ENCODE measurements at places on chromosomes 7 and 10. TPM values are rescaled to one million over a fixed set of nuclear protein-coding genes. Genes with fewer than 3 reads are reported as not detected.

DNA sequence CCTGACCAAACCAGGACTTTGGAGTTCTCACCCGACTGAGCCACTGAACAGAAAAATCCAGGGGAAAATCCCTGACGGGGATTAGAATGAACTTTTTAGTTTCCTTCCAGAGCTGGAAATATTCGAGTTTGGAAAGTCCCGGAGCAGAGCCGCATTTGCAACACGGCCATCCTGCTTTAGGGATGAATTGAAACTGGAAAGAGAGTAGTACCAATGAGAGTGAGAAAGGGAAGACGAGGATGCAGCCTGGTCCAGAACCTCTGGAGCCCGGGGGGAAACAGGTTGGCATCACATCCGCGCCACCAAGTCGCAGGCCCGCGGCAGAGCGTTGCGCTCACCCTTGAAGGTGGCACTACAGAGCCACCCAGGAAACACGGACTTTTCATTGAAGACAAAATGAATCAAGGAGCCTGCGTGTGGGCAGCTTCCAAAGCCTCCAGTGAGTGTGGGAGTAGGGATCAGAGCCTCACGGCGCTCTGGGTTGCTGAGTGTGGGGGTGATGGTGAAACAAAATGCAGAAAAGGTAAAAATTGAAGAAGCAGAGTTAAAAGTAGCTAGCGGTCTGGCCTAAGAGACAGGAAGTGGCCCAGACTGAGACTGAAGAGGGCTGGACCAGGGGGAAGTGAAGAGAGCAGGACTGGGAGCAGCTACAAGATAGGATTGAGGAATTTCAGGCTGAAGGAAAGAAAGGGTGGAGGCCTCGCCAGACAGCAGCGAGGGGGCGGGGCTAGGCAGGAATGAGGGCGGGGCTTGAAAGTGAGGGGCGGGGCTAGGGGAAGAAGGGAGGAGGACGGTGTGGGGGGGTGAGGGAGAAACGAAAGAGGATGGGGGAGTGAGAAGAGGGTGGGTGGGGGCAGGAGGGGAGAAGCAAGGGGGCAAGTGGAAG lies 1.8 kb downstream of the SMURF1 start:
- DNase-seq, result peak; percentile 85

Gene AMZ1
- 0.32 TPM for total RNA-seq

DNA sequence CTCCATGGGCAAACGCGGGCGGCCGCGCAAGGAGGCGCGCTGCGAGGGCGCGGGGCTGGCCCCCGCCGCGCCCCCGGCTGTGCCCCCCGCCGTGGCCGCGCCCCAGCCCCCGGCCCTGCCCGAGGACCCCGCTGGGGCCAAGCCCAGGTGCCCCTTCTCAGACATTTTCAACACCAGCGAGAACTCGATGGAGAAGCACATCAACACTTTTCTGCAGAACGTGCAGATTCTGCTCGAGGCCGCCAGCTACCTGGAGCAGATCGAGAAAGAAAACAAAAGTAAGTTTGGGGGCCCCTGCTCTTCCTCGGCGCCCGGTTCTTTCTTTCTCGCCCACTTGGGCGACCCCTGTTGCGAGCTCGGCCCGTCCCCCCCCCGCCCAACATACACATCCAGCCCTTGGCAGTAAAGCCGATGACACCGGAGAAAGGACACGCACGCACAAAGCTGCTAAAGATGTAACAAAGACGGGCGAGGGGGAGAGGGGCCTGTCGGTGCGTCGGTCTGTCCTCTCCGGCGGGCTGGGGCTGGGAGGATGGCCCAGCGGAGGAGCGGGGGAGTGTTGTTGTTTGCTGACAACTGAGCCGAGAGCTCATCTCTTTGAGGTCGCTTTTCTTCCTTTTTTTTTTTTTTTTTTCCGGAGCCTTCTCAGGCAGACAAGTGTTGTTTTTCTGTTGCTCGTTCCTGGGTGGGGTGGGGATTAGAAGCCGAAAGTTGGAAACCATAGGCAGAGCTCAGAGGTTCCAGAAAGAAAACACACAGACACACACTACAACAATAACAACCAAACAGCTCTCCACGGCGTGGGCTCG lies 604 bp downstream of the MXI1 start:
- peak; percentile 83 for DNase-seq

GRCh38 chr10:30540276-30540675 lies 89.3 kb downstream of the LYZL2 start:
- no peak for DNase-seq

DNA sequence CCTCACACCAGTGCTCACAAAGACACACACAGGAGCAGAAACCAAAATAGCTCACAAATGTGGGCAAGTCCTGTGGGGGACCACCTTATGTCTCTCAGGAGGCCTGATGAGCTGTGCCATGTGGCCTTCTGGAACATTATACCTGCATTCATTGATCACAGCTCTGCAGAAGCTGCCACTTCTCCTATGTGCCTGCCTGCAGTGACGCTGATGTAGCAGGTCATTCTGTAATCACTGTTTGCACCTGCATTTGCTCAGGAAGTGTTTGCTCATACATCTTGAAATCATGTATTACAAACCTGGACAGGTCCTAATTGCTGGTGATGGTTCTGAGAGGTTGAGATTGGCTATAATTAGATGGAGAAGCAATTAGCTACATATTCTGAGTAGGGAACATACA lies 310.2 kb downstream of the AUTS2 start:
- DNase-seq, result no peak

Gene IL6
- 2.4 TPM for total RNA-seq

DNA sequence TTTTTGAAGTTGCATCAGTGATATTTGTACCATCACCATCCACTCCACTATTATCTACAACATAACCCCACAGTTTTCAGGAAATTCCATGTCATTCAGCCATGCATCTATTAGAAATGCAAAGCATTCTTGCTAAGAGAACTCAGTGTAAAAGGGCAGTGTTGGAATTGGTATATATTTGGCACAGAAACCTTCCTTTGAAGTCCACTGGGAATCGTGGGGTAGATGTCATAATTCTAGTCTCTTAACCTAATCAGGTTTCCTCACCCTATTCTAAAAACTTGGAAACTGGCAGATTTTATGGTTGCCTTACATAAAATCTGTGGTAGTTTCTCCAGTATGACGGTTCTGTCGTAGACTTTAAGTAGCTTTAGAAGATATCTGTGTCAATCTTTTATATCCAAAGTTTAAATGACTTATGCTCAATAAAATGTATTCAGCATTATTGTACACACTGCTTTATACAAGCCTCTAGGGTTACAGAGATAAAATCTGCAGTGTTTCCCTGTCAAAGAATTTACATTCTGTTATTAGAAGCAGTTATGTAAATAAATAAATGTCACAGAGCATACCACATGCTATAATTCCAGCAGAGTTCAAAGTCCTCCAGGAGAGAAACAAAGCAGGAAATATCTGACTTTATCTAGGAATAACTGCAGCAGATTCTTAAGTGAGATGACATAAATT lies 704.4 kb upstream of the CELF2 start:
- DNase-seq, result no peak

Gene HOXA3
- 7.2 TPM for total RNA-seq

- DNase-seq, result no peak
Observed at GRCh38 chr7:155731380-155731779, 80.9 kb downstream of the SHH start.

GRCh38 chr10:129472696-129473555 lies 5.9 kb downstream of the MGMT start:
- no peak for DNase-seq

GRCh38 chr10:84135836-84136235 lies 3.5 kb upstream of the GHITM start:
- DNase-seq, result no peak

Gene PSMA2
- total RNA-seq, result 72.3 TPM

DNA sequence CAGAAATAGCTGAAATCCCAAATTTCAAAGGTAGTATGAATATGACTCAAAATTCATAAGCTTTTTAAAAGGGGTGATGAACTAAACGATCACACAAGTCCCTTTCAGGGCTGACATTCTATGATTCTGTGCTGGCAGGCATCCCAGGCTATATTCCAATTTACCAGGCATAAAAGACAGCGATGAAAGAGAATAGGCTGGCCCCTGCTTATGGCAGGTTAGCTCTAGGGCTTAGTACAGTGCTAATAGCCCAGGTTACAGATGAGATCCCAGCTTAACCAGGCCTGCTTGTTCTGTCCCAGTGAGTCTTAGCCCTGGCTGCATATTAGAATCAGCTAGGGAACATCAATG lies 56.4 kb downstream of the CDHR3 start:
- DNase-seq, result no peak

GRCh38 chr10:69994262-69994661 lies 58.4 kb upstream of the MACROH2A2 start:
- no peak for DNase-seq

Gene LRRC61
- 2.2 TPM for total RNA-seq

Gene CHAT
- total RNA-seq, result not detected

DNA sequence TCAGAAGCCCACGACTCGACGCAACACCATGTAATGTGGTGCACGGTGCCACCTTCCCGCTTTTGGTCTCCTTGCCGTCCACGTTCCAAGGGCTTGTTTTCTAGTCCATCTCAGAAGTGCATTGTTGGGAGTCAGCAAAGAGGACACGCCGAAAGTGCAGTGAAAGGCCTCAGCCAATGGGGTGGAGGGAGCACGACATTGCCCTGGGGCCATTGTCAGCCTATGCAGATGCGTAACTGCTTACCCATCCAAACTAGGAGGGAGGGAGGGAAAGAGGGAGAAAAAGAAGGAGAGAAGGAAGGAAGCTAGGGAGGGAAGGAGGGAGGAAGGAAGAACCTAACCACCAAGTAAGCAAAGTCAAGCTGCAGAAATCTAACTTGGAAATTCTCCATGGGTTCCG lies 202.4 kb downstream of the CCDC3 start:
- no peak for DNase-seq

GRCh38 chr10:104681485-104681884 lies 40.4 kb downstream of the SORCS3 start:
- DNase-seq, result no peak

DNA sequence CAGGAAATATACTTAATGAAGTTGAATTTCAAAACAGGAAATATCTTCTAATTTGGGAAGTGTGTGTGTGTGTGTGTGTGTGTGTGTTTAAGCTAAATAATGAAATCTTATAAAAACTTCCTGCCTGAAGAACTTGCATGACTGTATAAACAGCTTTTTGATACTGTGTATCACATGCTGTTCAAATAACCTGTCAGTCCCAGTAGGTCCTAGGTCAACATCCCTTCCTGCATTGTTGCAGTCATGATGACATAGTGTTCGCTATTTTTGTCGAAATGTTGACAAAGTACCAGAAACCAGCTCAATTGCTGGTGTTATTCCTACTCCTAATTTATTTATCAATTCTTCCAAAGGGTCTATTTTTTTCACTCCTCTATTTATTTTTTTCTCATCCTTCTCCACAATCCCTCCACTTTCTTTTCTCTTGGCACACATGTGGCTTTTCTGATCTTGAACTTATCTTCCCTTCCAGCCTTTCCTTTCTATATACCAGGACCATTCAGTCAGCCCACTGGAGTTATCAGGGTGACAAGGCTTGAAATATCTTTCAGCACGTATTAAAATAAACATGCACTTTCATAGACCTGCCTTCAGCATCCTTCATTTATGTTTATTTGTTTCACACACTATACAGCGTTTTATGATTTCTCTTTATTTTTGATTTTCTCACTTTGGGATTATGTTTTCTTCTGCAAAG lies 115.8 kb downstream of the PLXDC2 start:
- no peak for DNase-seq

Gene UNCX
- total RNA-seq, result not detected

Gene PARD3
- 28.8 TPM for total RNA-seq

- DNase-seq, result no peak
Observed at GRCh38 chr7:14341200-14341775, 351.8 kb upstream of the ETV1 start.

GRCh38 chr10:22228167-22228938 lies 10.5 kb upstream of the EBLN1 start:
- DNase-seq, result no peak

DNA sequence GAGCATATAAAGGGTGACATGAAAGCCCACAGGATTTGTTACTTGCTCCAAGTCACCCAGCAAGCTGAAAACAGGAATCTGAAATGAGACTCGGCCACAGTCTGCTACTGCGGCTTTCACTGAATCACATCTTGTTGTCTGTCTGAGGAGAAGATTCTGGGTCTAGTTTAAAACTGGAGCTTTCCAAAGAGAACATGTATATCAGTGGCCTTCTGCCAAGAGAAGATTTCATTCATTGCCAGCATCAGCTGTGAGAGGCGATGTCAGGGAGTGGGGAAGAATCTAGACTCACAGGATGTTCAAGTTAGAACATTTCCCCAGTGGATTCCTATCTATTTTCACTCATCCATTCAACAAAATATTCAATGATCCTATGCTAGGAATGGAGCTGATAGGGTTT lies 122.8 kb downstream of the GALNT17 start:
- no peak for DNase-seq

DNA sequence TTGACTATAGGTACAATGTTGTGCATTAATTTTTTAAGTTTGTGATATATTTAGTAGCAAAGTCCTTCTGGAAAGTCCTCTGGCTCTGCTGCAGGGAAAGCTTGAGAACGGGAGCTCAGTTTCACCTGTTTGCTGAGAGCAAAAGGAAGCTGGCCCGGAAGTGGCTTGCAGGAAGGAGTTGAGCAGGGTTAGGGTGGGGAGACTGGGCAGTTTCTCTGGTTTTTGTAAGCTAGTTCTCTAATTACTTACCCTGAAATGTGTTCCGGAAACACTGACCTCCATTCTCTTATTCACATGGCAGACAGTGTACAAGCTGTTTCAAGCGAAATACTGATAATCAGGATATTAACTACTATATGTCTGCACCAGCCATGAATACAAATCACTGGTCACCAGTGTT lies 22.3 kb downstream of the MAP3K8 start:
- no peak for DNase-seq

Gene GDF10
- total RNA-seq, result 18.6 TPM

DNA sequence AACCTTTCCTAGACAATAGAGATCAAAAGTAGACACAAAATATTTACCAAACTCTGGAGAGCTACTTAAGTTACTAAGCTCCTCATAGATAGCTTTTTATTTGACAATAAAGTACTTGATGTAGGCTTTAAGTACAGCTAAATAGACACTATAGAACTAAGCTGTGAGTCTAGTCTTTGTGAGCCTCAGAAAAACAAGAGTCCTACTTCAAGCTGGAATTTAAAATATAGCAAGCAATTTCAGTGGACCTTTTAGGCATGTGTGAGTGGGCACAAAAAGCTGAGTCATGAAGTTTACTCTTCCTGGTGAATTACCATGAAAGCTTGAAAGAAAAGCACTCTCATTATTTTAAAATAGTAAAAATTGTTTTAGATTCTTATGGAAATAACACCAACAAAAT lies 76.1 kb downstream of the ADD3 start:
- no peak for DNase-seq

GRCh38 chr10:97365761-97366351 lies 31.3 kb upstream of the FRAT2 start:
- no peak for DNase-seq

Gene IFIT2
- total RNA-seq, result 3.6 TPM

DNA sequence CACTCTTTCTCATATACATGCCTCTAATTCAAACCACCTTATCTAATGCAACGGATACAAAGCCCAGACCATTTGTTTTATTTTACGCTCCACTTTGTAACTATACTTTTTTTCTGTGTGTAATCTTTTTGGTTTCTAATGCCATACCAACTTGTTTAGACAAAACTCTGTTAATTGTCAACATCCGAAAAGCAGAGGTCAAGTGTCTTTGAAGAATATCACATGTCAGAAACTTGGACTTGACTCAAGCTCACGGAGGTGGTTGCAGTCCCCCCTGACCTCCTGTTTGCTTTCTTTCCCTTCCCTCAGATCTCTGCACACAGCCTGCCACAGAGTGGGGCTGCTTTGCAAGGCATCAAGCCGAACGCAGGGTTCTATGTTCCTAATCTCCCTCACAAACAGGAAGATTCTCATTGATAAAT lies 698.9 kb downstream of the PARD3 start:
- no peak for DNase-seq

- no peak for DNase-seq
Observed at GRCh38 chr10:52668024-52668423, 104.6 kb downstream of the MBL2 start.

GRCh38 chr7:50363327-50364060 lies 59.0 kb downstream of the IKZF1 start:
- no peak for DNase-seq

All from posterior vena cava (tissue), 2 donors.